ENCODE measurements at places on chromosomes 5 and 9.

DNA sequence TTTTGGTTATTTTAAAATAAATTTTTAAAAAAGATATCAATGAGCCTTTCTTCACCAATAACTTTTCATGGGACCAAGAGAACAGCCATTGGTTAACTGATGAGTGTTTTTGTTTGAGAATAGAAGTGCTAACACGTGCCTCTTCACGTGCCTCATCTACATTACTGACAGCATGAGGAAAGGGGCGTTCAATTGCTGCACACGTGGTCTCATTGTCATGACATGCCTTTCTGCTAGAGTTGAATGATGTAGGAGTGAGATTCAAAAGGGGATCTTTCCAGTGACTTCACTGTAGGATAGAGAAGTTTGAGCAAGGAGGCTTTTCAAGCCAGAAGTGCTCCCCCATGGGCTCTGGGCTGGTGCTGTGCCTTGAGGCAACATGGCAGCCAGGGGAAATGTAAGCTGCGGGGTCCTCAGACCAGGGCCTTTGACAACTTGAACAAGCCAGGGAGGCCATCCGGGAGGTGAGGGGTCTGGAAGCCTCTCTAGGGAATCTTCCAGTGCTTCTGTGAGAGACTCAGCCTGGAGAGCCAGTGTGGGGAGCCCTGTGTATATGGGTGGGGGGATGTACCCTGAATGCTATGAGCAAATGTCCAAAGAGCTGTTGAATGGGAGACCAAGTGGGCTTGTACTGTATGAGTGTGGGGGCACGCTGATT, 51.2 kb upstream of the FSTL4 start:
- DNase-seq: no peak

DNA sequence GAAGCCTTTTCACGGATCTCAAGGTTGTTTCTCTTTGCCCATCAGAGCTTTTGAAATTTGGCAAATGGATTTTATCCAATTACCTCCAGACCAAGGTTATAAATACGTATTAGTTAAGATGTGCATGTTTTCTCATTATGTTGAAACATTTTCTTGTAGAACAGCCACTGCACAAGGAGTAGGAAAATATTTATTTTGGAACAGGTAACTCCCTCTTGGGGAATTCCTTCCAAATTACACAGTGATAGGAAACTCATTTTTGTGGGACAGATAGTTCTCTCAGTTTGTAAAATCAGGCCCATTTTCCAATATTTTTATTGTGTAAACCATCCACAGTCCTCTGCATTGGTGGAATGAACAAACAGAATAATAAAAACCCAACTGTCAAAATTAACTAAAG, 23.0 kb downstream of the TMEM232 start:
- DNase-seq: no peak

- no peak for DNase-seq
Observed at GRCh38 chr9:23603311-23603710, 222.7 kb downstream of the ELAVL2 start.

DNA sequence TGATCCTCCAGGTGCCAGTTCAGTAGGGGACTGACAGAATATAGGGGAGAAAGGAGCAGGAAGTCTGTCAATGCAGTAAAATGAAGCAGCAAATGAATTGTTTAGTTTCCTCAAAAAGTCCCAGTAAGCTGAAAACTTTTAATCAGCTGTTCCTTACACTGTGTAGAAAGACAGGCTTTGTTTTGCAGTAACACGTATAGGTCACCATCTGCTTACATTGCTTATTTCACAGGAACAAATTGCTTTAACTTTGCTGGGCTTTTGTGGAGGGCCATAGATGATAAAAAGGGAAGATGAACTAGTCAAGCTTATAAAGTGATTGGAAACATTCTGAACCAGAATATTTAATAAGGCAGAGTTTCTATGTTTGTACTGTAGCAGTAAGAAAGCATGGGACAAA, 331.3 kb upstream of the RFX3 start:
- DNase-seq: no peak

- no peak for DNase-seq
Observed at GRCh38 chr5:125198270-125198974, 452.0 kb upstream of the ZNF608 start.

GRCh38 chr5:109454731-109455505, 45.1 kb upstream of the PJA2 start:
- no peak for DNase-seq

GRCh38 chr9:4962085-4962484, 23.0 kb upstream of the JAK2 start:
- no peak for DNase-seq

- no peak for DNase-seq
Observed at GRCh38 chr5:149432376-149432775, 53.3 kb upstream of the IL17B start.

DNA sequence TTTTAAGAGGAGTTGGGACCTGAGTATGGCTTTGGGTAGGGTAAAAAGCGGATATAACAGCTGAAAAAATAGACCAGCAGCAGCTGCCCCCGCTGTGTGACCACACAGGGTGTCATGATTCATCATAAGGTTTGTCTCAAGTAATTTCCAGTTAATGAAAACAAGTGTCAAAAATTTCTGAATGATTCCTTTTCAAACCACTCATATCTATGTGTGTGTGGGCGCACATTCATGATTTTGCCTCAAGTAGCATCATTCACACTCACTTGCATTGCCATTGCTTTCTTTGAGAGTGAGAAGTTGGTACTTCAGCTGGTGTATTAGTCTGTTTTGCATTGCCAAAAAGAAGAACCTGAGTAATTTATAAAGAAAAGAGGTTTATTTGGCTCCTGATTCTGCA, 12.1 kb upstream of the TNFAIP8 start:
- DNase-seq: no peak

Data from activated CD4-positive, alpha-beta T cell treated with anti-CD3 and anti-CD28 coated beads, Interleukin-2, amount 50 U/mL, for 48 hours (primary cell).